ENCODE measurements at places on chromosomes 11 and 22.

GRCh38 chr11:112179601-112180000 lies 4.3 kb downstream of the BCO2 start:
- no peak for DNase-seq

GRCh38 chr11:26931248-26931631 lies 62.7 kb upstream of the FIBIN start:
- no peak for DNase-seq

- no peak for DNase-seq
These were observed 16.9 kb downstream of the FADS2 start for GRCh38 chr11:61844909-61845565.

DNA sequence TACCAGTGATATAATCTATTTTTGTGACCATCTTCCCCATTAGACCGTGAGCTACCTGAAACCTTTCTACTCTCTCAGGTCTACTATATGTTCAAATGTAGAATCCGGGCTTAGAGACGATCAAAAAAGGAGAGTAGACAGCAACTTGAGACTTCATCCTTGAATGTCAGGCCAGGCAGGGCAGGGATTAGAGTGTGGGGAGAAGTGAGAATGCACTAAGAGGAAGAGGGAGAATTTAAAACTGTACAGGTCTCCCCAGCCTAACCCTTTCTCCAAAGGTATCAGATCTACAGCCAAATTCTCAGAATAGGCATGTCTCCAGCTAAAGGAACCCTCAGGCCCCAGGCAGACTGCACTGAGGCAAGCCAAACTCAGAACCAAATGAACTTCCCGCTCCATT lies 935 bp downstream of the LAMTOR1 start:
- DNase-seq, result no peak

GRCh38 chr11:132330515-132330914 lies 960.1 kb downstream of the NTM start:
- no peak for DNase-seq

GRCh38 chr11:109704432-109704831 lies 282.4 kb downstream of the C11orf87 start:
- DNase-seq, result peak; percentile 19

DNA sequence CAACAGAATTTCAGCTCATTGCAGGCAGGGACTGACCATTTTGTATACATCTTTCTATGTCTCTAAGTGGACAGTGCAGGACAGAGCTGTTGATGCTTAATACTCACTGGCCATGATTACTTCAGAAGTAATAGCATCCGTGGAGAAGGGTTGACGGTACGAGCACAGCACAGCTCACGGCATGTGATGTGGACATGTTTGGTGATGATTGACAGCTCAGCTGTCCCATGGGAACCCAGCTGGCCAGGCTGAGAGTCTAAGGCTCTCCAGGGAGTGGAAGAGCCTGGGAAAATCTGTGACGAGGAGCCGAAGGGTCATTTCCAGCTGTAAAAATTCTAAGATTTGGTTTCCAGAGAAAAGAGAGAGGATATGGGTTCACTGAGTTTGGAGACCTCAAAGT lies 198.2 kb downstream of the SNX19 start:
- DNase-seq, result no peak

DNA sequence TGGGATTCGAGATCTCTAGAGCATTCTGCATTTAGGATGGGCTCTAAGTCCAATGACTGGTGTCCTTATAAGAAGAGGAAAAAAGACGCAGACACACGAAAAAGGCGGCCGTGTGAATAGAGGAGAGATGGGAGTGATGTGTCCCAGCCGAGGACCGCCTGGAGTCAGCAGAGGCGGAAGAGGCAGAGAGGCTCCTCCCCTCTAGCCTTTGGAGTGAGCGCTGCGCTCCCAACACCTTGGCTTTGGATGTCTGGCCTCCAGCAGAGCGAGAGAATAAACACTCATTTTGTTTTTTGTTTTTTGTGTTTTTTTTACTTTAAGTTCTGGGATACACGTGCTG lies 83.0 kb upstream of the RTL6 start:
- no peak for DNase-seq

GRCh38 chr11:31812383-31813381 lies 1.6 kb upstream of the PAX6 start:
- DNase-seq, result peak; percentile 36

Data from NCI-H1105 treated with DMSO at 0.1 percent for 48 hours (cell line).